ENCODE measurements at places on chromosomes 2 and 18.

- DNase-seq, result no peak
Observed at GRCh38 chr18:64258111-64258650, 109.3 kb upstream of the LINC00305 start.

- no peak for DNase-seq
Observed at GRCh38 chr2:239246723-239247122, 154.1 kb downstream of the HDAC4 start.

DNA sequence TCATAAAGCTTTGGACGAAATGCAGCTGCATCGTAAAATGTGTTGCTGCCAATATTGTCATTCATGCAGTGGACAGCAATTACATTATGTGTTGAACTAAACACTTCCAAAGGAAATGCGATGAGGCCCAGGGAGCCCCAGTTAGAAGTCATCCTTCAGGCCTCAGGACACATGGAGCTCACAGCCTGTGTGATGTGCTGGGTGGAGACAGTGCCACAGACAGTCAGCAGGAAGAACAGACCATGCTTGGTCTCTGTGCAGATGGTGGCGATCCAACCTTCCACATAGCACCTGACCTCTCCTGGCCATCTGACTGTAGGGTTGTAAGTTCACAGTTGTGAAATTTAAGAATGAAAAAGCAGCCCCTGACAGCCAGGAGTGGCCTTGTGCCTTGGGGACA, 118.3 kb upstream of the ALKAL2 start:
- DNase-seq, result no peak

DNA sequence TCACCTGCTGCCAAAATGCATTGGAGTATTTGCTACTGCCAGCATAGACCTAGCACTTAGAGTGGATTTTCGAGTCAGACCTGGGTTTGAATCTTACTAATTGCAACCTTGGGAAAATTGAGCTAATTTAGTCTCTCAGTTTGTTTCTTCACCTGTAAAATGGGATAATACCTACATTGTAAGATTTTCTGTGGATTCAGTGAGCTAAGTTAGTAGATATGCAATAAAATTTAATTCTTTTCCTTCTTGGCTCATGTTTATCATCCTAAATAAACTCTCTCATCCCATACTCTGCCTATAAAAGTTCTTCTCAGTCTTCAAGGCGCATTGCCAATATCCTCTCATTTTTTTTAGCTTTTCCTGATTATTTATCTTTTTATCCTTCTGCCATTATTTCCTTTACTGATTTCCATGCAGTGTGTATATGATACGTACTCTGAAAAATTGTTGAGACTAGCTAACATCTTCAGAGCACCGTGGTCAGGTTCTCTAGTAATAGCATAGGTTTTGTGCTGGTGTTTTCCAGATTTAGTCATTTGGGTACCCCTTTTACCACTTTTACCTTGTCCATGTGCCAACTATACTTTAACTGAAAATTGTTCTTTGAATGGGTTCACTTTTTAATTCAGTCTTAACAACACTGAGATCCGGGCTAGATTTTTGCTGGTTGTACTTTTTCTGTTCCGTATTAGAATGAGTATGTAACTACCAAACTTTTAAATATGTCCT, 7.3 kb downstream of the CEP192 start:
- DNase-seq, result no peak

DNA sequence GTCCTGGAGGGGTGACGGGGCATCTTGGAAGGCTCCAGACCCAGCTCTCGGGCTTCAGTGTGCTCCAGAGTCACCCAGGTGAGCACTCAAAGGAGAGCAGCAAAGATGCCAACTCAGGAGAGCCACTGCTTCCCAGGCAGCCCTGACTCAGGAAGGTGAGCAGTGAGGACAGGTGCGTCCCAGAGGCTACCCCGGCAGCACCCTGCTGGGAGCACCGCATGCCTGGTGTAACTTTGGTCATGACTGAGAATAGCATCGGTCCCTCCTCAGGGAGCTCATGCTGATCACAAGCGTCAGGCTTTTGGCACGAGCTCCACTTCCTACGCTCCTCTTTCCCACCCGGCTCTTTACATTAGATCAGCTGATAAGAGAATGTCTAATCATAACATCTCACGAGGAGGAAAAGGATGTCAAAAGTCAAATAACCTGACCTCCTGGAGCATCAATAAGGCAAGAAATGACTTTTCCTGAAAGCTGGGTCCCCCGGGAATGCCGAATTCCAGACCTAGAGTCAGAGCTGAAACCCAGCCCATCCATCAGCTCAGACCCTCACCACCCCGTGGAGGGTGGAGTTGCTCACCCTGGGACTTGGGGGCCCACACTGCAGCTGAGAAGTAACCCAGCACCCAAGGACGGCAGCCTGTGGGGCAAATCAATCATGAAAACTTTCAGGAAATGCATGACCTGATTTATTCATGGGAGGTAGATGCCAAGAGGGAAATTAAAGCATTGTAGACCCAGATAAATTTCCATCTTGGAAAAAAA, 248.8 kb downstream of the ACKR3 start:
- DNase-seq, result no peak

GRCh38 chr2:113698892-113699447, 57.5 kb downstream of the SLC35F5 start:
- DNase-seq, result no peak

DNA sequence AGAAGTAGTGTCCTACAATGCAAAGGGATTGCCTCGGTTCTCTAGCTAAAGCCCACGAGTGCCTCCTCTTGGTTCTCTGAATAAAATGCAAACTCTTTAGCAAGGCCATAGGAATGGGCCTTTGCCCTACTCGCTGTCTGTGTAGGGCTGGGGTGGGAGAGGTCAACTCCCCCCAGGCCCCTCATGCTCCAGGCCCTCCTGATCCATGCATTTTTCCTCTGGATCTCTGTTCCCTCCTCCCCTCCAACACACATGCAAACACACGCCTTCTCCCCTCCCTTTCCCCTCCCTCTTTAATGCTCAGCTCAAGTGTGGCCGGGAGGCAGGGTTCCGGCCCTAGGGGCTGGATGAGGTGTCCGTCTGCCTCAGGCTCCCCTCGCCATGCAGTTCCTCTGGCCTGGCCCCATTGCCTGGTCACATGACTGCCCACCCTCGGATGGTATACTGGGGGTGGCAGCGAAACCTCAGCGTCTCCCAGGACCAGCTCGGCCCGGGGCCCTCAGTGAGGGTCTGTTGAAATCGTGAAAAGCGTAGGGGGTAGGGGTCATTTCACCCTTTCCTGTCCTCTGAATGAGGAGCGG, 14.9 kb upstream of the KLF11 start:
- DNase-seq, result no peak

- no peak for DNase-seq
Observed at GRCh38 chr18:76252139-76252538, 242.9 kb downstream of the ZNF516 start.

DNA sequence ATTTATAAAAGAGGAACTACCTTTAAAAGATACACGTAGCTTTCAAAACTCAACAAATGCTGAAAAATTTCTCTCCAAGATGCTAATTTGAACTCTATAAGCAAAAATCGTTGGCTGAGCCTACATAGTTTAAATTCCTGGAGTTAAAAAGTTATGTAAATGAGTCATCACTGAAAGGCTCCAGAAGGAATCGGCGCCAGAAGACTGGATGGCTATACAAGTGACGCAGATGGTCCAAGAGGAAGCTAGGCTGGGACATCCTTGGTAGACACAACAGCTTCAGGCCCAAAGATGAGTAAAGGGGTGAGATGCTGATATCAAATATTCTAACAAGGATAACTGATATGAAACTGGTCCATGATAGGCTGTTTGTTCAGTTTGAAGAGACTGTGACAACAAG, 22.8 kb upstream of the DNAH6 start:
- DNase-seq, result no peak

DNA sequence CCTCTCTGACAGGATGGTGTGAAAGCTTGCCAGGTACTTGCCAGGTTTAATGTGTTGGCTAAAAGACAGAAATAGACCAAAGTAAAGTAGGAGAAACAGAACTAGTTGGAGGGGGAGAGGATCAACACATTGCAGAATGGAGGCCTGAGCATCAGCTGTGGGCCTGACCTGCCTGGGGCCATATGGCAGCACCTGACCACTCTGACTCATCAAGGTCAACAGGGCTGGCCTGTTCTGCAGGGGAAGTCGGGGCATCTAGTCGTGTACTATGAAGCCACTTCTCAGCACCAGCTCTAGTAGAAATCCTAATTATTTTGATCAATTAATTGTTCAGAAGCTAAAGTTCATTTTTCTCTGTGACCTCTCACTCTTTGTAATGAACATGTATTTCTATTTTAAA, 35.8 kb upstream of the NOSTRIN start:
- no peak for DNase-seq

DNA sequence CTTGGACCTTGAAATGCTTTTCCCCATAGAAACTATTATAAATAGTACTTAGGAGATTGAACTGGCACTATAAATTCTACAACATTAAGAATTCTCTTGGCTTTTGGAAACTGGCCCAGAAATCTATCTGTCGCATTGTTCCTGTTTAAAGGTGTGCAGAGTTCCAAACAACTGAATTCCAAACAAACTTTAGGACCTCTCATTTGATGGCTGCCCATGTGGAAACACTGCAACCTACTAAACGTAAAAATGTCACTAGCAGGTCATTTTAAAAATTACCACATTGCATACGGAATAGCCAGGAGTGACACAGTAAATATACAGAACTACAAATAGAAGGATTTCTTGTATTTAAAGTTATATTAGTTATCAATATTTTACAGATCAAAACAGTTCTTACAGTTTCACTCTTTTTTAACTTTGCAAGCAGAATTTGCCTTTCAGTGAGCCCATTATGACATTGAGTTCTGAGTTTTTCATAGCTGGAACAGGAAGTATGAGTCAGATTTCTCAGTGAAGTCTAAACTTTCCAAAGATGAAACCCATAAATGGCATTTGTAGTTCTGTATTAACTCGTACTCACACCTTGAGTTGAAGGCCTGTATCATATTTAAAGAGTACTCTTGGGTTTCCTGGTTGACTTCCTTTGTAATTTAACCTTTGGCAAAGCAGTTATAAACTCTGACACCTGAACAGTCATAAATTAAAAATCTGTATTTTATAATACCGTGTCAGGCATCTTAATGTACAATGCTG, 142.3 kb upstream of the BOD1L2 start:
- no peak for DNase-seq

DNA sequence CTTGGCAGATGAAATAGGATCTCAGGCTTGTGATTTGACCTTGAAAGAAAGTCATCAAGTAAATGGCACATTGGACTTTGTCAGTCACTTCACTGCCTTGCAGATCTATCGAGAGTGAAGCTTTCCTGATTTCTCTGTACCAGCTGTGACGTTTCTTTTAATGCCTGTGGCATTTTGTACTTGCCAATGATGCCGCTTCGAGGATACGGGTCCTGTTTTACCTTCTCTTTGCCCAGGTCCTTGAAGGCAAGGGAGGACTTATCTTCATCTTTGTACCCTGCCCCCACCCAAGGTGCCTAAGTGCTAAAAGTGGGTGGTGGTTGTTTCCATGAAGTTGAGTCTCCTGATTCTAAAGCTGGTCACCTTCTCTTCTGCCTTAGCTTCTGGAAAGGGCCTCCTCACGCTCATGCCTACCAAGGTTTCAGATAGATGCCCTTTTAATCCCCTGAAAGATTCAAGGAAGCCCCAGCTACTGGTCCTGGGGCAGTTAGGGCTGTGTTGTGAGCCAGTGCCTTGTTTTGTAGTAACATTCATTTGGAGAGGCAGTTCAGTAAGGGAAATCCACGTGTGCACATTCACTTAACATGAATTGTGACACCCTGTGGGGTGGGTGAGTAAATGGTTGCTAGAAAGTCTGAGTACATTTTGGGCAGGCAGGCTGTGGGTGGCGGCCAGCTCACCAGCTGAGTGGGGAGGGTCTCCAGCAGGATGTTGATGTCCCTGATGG, 6.1 kb downstream of the LBH start:
- no peak for DNase-seq

DNA sequence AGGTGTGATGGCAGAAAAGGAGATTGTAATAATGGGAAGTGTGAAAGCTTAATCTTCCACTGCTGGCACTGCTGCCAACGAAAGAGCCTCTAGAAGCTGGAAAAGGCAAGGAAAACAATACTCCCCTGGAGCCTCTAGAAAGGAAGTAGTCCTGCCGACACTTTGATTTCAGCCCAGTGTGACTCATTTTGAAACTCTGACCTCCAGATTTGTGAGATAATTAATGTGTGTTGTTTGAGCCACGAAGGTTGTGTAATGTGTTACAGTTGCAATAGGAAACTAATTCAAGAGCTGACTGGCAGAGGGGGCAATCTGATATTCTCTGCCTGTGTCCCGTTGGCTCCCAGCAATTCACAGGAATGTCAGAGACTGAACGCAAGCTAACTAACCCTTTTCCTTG, 219.2 kb upstream of the UBE2E3 start:
- DNase-seq, result no peak

GRCh38 chr18:35618696-35619095, 37.2 kb downstream of the GALNT1 start:
- DNase-seq, result no peak

GRCh38 chr2:204585930-204586329, 40.7 kb downstream of the PARD3B start:
- no peak for DNase-seq

- DNase-seq, result no peak
Observed at GRCh38 chr18:56391931-56392590, 246.3 kb downstream of the TXNL1 start.

DNA sequence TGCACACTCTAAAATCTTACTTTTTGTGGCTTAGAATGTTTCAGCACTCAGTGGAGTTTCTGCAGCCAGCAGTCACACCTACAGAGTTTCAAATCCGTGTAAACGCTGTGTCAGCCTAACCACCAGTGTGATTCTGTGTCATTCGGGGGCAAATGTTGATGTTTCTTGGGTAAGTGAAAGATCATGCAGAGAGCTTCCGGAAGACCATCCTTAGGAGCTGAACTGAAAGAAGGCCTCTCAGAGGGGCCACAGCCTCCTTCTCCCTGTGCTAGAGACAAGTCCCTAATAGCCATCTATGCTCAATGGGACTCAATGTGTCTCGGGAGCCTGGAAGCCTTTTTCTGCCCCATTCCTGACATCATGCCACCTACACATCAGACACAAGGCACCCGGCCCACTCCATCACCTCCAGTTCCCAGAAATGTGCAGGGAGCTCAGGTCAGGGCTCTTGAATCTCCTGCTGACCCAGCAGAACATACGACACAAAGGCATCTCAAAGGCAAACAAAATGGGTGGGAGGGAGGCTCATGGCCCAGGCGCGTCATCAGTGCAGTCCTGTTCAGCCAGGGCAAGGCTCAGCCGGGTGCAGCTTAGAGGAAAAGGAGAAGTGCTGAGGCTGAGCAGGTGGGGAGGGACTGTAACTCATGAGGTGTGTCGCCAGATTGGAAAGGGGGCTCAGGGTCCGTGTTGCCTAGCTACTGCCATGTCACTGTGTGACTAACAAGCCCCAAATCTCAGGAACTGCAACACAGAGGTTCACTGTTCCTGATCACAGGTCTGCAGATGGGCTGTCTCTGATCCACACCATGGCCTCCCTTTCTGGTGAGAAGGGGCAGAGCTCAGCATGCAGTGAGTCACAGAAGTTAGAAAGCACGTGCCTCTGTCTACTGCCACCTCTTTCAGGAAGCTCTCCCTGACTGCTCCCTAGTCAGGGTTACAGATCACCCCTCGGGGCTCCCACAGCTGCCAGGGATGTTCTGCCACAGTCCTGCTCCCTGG, 82.0 kb downstream of the SMAD7 start:
- no peak for DNase-seq
